ENCODE measurements at places on chromosomes 6 and 20. TPM values are rescaled to one million over a fixed set of nuclear protein-coding genes. Genes with fewer than 3 reads are reported as not detected.

DNA sequence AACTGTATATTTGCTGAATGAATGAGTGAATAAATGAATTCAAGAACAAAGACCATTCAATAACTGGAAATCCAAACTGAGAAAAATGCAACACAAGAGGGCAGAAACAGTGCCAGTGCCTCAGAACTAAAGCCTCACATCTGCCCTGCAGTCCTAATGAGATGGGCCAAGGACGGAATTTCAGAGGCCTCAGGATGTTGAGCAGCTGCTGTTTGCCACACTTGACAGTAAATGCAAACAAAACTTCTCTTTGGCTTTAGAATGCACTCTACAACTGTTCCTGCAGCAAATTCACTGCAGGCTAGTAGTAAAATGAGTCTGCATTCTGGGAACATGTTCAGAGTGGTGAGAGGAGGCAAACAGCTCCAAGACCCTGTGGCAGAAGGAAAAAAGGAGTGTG is 177.6 kb upstream of the LRFN2 start:
- H3K4me3 ChIP-seq = no peak overlapping the region
- H3K36me3 ChIP-seq = no peaks in the 10 kb centered on the region
- no peak overlapping the region for H3K27ac ChIP-seq
- H3K27me3 ChIP-seq = no peaks in the 10 kb centered on the region
- DNase-seq = no peak
- H3K4me1 ChIP-seq = no peaks in the 10 kb centered on the region

ADGRF5 gene
- total RNA-seq = 44.5 TPM

GRCh38 chr6:168099201-168100010 is 20.4 kb upstream of the FRMD1 start:
- no peak overlapping the region for H3K4me3 ChIP-seq
- H3K27ac ChIP-seq = no peak overlapping the region
- H3K36me3 ChIP-seq = no peaks in the 10 kb centered on the region
- no peaks in the 10 kb centered on the region for H3K4me1 ChIP-seq
- no peak for DNase-seq
- H3K27me3 ChIP-seq = peaks cover 26% of the 10 kb centered on the region

- no peak for DNase-seq
- no peaks in the 10 kb centered on the region for H3K4me1 ChIP-seq
- no peak overlapping the region for H3K27ac ChIP-seq
- no peaks in the 10 kb centered on the region for H3K27me3 ChIP-seq
These were observed 424.6 kb upstream of the PTCHD4 start for GRCh38 chr6:48535582-48536009.

All from gastrocnemius medialis (tissue), 4 donors.